ENCODE measurements at places on chromosomes 1 and 21. TPM values are rescaled to one million over a fixed set of nuclear protein-coding genes. Genes with fewer than 3 reads are reported as not detected.

Gene LY9
- total RNA-seq = 1.3 TPM

Gene CLCNKA
- 3.4 TPM for total RNA-seq

GRCh38 chr1:67188137-67188536, 21.9 kb downstream of the IL23R start:
- DNase-seq = no peak

- no peak for DNase-seq
Measured at GRCh38 chr1:179127163-179127895, 45.5 kb downstream of the TOR3A start.

GRCh38 chr1:109040989-109041620, 797 bp downstream of the WDR47 start:
- no peak for DNase-seq

DNA sequence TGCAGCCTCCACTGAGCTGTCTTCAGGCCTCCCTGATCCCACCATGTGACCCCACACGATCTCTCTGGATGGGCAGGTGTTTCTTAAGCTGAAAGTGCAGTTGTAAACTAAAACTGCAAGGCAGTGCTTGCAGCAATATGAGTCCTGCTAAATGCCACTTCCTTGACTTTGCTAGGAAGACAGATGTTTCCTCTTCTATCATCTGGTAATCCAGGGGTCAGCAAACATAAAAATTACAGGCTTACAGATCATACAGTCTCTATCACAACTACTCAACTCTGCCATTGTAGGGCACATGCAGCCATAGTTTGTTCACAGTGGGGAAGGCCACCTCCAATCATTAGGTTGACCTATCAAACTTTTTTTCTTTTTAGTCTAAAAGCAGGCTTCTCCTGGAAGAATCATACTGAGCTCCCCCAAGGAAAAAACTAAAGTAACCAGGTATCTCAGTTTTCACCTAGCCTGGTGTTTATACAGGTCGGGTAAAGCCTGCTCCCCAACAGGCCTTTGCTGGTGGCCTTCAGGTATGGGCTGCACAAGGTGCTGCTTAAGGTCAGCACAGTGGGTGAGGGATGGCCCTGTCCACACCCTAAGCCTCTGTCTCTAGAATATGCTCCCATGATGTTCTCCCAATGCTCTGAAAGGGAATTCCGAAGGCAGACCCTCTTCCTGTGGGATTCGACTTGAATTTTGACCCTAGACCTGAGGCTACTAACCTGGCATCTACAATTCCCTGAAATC, 10.8 kb downstream of the ABCA4 start:
- DNase-seq = no peak

DNA sequence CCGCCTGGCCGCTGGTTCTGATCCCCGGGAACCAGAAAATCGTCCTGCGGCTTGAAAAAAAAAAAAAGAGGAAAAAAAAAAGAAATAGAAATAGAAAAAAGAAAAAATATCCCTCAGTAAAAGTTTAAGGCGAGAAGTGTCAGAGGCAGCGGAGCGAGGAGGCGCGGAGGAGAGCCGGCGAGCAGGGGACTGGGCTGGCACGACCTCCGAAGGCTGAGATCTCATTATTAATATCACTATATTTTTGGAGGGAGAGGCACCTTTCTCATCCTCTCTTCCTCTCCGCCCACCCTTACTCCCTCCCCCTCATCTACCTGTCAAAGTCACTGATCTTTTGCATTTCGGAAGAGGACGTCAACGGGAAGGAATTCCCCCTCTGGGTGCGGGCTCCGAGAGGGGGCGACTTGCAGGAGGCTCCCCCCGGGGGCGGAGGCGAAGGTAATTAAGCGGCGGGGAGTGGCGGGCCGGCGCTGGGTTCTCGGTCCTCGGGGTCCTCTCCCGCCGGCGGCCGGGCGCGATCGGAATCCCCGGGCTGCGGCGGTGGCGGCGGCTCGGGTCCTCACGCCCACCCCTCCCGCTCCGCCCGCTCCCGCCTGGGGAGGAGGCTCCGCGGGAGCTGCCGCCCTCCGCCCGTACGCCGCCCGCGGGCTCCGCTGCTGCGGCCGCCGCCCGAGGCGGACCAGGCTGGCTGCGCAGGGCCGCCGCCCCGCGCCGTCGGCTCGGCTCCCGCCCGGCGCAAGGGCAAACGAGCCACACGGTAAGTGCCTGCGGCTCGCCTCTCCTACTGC, at the start of gene NTNG1:
Gene NTNG1, plus strand, starts transcription at position 337 of the 788 bp plus-strand sequence.
- peak; percentile 18 for DNase-seq

GRCh38 chr1:27070390-27071048, 57.9 kb upstream of the TENT5B start:
- DNase-seq = no peak

GRCh38 chr1:174700775-174701174, 253.0 kb downstream of the GPR52 start:
- no peak for DNase-seq

- no peak for DNase-seq
Measured at GRCh38 chr1:19239876-19240275, 11.4 kb downstream of the EMC1 start.

GRCh38 chr1:70675737-70676156, 264.7 kb downstream of the CTH start:
- DNase-seq = no peak

DNA sequence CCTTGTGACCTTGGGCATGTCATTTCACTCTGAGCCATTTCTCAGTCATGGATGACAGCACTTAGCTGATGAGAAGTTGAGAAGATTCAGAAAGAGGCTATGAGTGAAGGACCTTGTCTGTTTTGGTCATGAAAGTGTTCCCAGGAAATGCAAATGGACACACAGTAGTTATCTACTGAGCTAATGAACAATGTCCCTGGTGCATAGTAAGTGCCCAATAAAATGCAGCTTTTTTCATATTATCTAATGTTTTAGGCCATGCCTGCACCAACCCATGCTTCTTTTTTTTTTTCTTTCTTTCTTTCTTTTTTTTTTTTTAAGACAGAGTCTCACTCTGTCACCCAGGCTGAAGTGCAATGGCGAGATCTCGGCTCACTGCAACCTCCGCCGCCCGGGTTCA, 44.4 kb upstream of the EPB41 start:
- no peak for DNase-seq

Gene FMO1
- total RNA-seq = not detected

DNA sequence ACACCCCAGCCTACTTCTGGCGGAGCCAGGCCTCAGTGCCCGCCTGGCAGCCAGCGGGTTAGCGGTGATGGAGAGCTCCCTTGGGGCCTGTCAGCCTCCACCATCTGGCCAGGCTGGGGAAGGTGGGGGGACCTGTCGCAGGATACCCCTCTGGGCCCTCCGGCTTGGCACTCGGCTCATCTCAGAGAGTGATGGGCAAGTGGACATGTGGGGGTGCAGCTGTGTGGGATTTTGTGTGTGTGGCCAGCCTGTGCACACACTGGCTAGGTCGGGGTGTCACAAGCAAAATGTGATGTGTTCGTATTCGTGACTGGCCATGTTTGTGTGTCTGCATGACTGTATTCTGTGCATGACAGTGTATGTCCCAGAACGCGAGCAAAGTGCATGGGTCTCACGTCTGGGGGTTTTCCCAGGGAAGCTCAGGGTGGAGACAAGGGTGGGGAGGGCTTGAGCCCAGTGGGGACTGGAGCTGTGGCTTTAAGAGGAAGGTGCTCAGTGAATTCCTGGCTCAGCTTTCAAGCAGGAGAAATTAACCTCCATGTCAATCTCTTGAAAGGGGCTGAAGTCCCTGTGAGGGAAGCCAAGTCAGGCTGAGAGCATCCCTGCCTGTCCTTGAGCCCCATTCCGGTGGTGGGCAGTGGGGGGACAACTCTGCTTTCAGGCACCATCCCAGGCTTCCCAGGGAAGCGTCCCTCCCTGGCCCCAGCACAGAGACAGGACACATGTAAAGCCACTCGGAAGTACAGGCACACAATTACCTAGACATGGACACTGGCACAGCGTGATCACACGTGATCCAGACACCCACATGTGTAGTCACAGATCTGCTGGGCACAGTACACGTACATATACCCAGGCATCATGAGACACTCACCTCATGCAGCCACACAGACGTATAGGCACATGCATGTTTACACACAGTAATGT, 21.1 kb upstream of the ADGRB2 start:
- DNase-seq = no peak

DNA sequence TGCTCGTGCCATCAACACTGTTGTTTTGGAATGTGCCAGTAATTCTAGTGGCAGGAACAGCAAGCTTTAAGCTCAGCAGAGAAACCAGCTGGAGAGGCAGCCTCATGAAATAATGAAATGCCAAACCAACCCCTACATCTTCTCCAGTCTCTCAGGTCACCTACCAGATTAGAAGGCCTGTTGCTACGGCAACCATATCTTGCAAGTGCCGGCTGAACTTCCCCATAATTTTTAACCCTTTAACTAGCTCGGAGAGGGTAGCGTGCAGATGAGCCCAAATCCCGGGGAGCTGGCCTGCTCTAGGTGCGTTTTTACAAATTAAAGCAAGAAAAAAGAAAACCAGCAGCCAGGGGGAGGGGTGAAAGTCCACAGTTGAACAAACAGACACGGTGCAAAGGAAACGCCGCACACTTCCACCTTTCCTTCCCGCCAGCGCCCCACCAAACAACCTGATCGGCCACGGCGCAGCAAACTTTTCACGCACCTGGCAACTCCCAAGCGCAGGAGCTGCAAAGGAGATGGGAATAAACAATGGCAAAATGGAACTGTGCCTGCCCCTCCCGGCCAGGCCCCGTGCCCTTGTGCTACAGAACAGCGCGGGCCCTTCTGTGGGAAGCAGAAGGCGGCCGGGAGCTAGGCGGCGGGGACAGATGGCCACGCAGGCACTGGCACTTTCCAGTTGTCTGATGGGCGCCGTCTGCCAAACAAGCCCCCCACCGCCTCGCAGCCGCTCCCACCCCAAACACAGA, 50.1 kb downstream of the SSBP3 start:
- no peak for DNase-seq

Gene FAM72A
- 3.1 TPM for total RNA-seq

DNA sequence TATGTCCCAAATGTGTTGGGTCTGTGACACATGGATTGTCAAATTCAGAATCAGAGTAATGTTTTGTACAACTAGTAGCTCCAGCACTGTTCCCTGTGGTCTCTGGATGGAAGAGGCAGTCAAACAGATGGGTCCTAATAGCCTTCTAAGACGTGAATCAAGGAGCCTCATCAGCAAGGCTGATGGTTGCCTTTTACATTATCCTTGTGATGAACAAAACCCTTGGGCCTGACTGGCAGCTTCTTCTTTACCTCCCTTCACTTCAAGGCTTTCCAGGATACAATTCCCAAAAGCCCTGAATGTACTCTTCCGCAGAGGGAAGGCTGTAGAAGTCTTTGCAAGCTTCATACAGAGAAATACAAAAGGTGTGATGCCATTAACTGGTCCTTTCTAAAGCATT, 633.3 kb downstream of the USP25 start:
- no peak for DNase-seq

Gene CKS1B
- total RNA-seq = 29.3 TPM

GRCh38 chr1:118933051-118933781, 54.9 kb downstream of the TBX15 start:
- DNase-seq = no peak

GRCh38 chr1:217917281-217917887, 286.2 kb downstream of the SPATA17 start:
- no peak for DNase-seq
